ENCODE measurements at places on chromosomes 1 and 21.

DNA sequence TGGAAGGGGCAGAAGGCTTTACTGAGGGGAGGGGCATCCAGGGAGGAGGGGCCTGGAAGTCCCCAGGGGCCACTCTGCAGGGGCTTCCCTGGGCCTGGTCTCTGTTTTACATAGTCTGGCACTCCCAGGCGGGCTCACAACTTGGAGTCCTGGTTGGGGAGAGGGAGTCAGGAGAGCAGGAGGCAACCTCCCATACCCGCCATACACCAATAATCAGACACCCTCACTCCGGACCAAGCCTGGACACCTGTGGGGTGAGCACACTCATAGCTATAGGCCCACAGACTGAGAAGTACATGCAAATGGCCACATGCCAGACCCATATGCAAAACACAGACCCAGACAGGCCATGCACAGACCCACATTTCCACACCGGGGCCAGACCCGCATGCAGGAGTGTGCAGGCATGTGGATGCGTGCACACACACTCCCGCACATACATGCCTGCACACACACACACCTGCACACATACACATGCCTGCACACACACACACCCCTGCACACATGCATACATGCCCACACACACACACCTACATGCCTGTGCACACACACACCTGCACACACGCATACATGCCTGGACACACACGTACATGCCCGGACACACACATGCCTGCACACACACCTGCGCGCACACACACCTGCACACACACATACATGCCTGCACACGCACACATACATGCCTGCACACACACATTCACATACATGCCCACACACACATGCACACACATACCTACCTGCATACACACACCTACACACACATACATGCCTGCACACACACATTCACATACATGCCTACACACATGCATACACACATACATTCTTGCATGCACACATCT, 89.5 kb upstream of the RUNX3 start:
- DNase-seq = no peak

DNA sequence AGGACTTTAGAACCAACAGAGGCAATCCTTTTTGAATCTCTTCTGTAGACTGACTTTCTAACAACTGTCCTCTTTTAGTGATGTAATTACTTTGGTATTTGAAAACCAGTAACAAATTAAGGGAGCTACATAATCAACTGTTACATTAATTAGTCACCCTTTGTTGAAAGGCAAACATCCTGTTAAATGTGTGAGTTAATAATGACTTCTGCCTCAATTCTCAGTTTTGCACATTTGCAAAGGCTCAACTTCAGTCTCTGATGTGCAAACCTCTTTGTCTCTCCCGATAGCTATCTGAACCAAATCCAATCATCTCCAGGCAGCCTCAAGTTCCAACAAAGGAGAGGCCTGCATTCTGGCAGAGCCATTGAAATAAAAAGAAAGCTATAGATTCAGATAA, 135.4 kb upstream of the C8B start:
- no peak for DNase-seq

DNA sequence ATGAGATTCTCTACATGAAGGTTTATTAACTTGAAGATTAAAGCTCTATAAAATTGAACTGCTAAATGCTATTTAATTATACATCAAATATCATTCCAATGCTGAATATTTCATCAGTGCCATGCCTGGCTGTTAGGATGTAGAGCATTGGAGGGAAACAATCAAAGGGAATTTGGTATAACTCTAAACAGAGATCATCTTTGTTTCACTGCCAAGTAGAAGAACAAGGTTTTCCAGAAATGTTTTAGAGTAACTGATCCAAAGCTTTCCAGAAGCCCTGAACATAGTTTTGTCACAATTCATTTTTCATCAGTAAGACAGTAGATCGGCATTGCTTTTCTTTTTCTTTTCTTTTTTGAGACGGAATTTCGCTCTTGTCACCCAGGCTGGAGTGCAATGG, 5.9 kb upstream of the DSTYK start:
- no peak for DNase-seq

- DNase-seq = no peak
Measured at GRCh38 chr1:209302779-209303568, 280.5 kb upstream of the CAMK1G start.

DNA sequence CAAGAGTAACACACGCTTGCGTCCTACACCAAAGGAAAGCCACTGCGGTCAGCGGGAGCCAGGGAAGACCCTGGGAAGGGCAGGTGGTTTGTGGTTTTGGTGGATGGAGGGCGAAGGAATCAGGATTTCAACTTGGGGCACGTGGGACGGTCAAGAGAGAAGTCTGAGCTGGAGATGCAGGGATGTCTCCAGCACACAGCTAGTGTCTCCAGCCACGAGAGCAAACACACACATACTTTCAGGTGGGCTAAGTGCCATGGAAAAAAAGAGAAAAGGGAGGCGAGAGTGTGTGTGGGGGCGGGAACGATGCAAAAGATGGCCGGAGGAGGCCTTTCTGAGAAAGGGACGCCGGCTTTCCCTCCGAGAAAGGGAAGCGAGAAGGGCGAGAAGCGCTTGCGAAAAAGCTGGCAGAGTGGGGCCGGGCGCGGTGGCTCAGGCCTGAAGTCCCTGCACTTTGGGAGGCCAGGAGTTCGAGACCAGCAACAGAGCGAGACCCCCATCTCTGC, 1.4 kb upstream of the SRRM1 start:
- DNase-seq = peak; percentile 46

- DNase-seq = no peak
Measured at GRCh38 chr1:91784191-91784590, 101.8 kb downstream of the TGFBR3 start.

GRCh38 chr21:26136671-26137070, 33.9 kb downstream of the APP start:
- DNase-seq = no peak

DNA sequence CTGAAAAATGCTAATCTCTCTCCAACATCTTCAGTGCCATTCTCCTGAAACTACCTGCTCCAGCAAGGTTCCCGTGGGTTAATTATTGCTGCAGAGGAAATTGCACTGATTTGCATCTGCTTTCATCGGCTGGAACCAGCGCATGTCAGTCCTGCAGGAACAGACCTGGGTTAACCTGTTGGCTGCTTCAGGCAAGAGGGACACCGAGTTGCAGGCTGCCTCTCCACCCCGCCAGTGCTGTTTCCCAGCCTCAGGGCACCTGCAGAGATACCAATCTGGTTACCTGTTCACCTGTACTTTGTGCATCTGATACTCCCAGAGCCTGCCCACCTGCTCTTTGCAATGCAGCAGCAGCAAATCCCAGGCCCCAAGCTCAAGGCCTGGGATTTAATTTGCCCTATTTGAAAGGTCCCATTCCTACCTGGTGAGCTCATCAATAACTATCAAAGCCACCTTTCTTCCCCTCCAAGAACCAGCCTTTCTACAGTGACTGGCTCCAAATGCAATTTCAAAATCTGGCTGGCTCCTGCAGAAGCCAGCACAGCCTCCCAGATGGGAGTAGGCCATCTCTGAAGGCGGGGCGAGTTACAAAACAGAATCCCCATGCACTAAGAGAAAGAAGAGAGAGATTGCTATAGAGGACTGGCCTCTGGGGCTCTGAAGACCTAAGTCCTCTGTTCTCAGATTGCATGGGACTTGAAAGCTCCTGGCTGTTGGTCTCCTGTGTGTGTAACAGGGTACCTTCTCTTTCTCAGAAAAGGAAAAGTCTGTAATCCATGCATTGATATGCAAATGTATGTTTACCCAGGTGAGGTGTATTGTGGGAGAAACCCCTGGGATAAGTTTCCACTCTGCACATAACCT, 67.8 kb downstream of the TOMM20 start:
- DNase-seq = no peak

DNA sequence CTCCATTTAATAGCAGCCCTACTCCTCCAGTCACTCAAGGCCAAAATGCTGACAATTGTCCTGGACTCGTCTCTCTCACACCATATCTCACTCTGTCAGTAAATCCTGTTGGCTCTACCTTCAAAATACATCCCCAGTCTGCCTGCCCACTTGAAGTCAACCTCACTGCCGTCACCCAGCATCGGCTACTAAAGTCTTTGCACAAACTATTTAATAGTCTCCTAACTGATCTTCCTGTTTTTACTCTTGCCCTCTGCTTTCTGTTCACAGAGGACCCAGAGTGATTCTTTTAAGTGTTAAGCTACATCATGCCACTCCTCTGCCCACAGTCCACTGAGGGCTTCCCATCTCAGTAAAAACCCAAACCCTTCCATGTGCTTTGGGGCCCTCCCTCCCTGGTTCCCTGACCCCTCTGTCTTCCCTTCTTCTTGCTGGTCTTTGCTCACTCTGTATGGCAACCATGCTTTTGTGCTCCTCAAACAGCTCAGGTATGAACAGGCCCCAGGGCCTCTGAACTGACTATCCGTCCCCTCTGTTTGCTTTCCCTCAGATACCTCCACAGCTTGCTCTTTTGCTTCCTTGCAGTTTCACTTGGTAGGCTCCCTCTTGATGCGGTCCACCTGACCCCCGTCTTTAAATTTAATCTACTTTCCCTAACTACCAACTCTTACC, 19.0 kb downstream of the RNASEL start:
- no peak for DNase-seq

- DNase-seq = no peak
Measured at GRCh38 chr1:248894837-248895236, 11.2 kb upstream of the PGBD2 start.

GRCh38 chr1:60423146-60423780, 349.7 kb upstream of the C1orf87 start:
- DNase-seq = no peak

DNA sequence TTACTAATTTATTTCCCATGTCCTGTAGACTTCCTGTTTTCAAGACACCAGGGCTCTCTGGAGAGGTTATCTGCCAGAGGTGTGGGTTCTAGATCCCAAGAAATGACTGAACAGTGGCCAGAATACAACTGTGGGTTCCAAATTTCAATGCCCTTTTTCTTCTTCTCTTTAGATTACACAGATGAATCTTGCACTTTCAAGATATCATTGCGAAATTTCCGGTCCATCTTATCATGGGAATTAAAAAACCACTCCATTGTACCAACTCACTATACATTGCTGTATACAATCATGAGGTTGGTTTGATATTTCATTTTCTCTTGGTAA, 15.0 kb downstream of the IFNAR2 start:
- DNase-seq = no peak

DNA sequence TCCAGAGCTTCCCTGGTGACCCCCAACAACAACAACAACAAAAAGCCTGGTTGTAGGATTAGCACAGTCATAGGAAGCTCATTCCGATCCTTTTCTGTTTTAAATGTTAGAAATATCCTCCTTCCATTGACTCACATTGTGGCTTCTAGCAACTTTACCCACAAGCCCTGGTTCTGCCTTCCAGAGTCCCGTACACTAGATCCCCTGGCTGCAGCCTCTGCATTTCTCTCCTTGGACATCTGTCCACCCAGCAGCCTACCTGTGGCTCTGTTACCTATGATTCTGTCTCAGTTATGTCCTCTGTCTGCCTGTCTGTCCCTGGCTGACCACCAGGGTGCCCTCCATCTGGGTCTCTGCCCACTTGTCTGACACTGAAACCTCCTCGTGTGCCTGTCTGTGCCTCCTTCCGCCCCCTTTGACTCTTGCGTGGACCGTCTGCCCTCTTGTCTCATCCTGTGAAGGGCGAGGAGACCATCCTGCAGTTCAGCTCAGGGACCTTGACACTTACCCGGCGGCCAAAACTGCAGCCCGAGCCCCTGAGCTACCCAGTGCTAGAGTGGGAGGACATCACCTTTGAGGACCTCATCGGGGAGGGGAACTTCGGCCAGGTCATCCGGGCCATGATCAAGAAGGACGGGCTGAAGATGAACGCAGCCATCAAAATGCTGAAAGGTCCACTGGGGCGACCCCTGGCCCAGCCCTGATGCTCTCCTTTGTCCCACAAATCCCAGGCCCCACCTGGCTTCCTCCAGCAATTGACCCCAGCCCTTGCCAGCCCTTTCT, 16.1 kb downstream of the TIE1 start:
- no peak for DNase-seq

DNA sequence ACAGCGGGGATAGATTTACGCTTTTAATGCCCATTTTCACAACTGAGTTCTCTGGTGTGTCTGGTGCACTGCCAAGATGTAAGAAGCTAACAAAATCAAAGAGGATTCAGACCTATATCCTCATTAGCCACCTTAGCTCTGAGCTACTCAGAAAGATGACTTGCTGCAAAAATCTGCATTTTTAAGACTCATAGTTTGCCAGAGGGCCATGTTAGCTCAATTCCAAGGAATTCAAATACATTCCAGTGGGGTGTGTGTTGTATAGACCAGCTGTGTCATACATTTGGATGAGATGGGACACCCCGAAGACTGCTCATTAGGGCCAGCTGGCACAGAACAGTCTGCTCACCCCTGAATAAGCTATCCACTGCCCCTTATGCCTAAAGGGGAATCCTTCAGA, 8.9 kb downstream of the DENND2D start:
- DNase-seq = no peak

DNA sequence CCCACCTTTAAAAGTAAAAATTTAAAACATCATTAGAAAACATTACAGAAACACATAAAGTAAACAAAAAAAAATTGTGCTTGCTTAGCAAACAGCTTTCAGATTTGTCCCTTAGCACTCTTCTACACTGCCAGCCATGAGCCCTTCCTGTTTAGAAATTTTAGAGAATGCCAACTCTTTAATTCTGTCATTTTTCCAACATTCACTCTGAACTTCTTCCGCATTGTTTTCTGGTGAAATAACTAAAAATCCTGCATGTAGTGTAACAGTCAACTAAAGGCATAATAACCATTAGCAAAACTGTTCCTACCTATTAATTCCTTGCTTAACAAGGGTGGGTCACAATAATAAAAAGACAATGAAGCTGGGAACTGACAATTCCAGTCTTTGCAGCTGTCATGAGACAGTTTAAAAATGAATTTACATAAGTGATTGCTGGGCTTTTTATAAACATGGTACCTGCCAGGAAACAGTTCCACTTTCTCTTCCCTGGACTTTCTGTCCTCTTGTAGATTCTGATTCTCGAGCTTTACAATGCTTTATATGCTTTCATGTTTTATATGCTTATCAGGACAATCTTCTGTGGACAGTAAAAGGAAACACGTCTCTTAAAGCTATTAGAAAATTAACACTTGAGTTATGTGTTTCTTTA, 19.0 kb downstream of the GNG12 start:
- no peak for DNase-seq

DNA sequence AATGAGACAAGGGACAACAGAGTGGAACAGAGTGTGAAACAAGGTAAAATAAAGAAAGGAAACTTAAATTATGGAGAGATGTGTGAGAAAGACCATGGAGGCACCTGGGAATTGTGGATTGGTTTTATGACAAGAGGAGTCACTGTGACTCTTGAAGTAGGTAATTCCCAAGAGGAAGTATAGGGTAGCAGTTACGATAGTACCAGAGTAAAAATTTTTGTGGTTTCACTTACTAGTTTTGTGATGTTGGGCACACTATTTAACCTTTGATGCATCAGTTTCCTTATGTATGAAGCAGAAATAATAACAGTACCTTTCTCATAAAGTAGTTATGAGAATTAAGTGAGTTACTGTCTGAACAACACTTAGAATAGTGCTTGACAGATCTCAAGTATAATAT, 267.9 kb upstream of the DPYD start:
- DNase-seq = no peak
